ENCODE measurements at places on chromosomes 4 and X. TPM values are rescaled to one million over a fixed set of nuclear protein-coding genes. Genes with fewer than 3 reads are reported as not detected.

DNA sequence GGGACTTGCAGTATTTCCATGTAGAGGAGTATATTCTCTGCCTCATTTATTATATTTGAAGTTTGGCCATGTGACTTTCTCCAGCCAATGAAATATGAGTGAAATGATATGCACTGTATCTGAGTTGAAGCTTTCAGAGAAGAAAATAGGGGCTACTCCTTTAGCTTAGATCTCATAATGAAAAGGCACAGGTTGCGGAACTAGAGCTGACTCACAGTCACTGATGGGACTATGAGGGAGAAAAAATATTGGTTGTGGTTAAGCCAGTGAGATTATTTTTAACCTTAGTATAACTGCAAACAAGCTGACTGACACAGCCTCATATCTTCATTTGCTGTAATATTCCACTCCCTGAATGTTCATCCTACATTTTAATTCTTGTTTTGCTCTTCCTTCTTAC, 1104.3 kb downstream of the RPA4 start:
- no peak for DNase-seq

- DNase-seq, result no peak
These were observed 120.2 kb upstream of the PDE5A start for GRCh38 chr4:119748853-119749252.

Gene CT55
- polyA plus RNA-seq, result not detected

Gene NSUN7
- 0.17 TPM for polyA plus RNA-seq

DNA sequence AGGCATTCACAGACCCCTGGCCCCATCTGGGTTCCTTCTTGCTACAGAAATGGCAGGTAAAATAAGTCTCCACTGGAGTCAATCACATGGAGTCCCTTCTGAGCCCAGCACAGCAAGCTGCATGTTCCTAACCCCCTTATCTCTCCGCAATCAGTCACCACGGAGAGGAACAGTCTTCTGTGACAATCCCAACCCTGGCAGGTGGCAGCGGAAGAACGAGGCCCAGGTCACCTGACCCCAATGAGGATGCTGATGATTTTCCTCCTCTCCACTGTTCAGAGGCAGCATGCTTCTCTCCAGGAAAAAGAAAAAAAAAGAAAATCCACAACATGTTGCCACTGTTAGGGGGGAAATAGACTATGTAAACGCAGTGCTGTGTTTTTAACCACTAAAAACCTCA, 50.1 kb downstream of the TSPAN5 start:
- no peak for DNase-seq

GRCh38 chr4:67522851-67523671, 22.2 kb downstream of the CENPC start:
- DNase-seq, result no peak

Gene OPRPN
- polyA plus RNA-seq, result not detected

- no peak for DNase-seq
These were observed 90.2 kb upstream of the FAM241A start for GRCh38 chr4:112055100-112055499.

DNA sequence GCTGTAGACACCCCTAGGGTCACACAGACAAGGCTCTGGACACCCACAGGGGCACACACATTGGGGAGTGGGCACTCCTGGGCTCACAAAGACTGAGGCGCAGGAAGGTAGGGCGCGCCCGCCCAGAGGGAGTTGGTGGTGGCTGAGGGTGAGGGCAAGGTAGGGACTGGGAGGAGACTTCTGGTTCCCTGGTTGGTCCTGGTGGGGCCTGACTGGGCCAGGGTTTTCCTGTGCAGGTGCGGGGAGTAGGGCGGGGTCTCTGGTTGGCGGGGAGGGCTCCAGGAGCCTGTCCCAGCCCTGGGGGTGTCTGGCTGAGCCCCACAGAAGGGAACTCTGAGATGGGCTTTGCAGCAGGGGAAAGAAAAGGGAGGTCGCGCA, 6.7 kb upstream of the WAS start:
- no peak for DNase-seq

Gene AKAP14
- polyA plus RNA-seq, result not detected

DNA sequence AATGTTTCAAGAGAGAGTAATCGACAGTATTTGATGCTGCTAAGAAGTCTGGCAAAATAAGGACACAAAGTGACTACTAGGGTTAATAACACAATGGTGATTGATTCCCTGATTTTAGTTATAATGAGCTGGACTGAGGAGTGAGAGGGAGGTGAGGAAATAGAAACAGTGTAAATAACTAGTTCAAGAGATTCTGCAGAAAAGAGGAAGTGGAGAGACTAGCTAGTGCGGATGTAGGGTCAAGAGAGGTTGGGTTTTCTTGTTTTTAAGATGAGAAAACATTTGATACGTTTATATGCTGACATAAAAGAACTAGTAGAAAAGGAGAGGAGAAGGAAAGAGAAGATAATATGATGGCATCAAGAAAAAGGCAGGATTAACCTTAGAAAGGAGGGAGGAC, 12.2 kb upstream of the TRPC5 start:
- DNase-seq, result no peak

- no peak for DNase-seq
These were observed 804.8 kb downstream of the ADGRL3 start for GRCh38 chr4:62004881-62005280.

DNA sequence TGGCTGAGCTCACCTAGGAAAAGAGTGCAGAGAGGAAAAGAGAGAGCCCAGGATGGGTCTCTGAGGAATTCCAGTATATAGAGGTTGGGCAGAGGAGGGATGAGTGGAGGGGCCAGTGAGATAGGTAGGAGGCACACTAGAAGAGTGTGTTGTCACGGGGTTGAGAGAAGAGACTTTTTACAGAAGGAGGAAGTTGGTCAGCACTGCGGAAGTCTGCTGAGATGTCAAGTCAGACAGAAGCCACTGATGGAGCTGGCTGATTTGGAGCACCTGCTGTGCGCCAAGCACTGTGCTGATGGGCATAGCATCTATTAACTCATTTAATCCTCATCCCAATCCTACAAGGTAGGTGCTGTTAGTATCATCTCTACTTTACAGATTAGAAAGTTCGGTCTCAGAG, 60.4 kb downstream of the EFNB1 start:
- no peak for DNase-seq

Gene MUC7
- not detected for polyA plus RNA-seq

Data from GM12878 (cell line).